Spinal cord (tissue), 10 donors: ENCODE measurements at places on chromosomes 11 and 22. TPM values are rescaled to one million over a fixed set of nuclear protein-coding genes. Genes with fewer than 3 reads are reported as not detected.
A peak's percentile ranks its signal among the peaks of the same experiment; 100 is the strongest.

- no peak overlapping the region for H3K4me3 ChIP-seq
- H3K27me3 ChIP-seq = no peaks in the 10 kb centered on the region
- no peak overlapping the region for H3K27ac ChIP-seq
These were observed 101.6 kb downstream of the COMMD9 start for GRCh38 chr11:36187622-36188021.

- H3K27ac ChIP-seq = no peak overlapping the region
- peaks cover 16% of the 10 kb centered on the region for H3K36me3 ChIP-seq
- H3K4me1 ChIP-seq = peaks cover 68% of the 10 kb centered on the region
- DNase-seq = no peak
- H3K4me3 ChIP-seq = peak overlapping the region; percentile 48
These were observed 34.3 kb upstream of the PRODH start for GRCh38 chr22:18970176-18970947.

DNA sequence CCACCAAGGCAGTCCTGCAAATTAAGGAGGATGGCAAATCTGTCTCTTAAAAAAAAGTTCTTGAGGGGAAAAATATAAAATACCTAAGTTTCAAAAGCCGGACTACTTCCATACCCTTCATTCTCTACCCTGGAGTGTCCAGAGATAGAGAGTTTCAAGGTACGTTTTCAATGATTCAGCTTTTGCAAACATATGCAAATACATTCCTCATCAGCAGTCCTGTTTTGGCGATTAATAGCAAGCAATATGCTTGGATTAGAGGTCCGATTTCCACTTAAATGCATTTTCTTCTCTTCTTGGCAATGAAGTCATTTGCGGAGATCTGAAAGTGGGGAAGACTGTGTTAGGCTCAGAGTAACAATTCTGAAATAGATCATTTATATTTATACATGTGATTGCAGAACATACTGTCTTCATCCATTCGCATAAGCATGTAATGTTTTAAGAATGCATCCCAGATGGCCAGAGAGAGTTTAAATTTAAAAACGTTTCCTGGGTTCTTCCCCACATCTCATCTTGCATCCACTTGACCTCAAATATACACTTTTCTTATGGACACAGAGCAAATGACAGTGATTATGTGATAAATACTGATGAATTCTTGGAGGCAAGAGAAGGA is 13.8 kb upstream of the TFIP11 start:
- no peak overlapping the region for H3K27ac ChIP-seq
- DNase-seq = no peak
- H3K36me3 ChIP-seq = peaks cover 15% of the 10 kb centered on the region
- no peak overlapping the region for H3K4me3 ChIP-seq

- H3K4me3 ChIP-seq = no peak overlapping the region
- no peaks in the 10 kb centered on the region for H3K36me3 ChIP-seq
- no peak for DNase-seq
- peaks cover 19% of the 10 kb centered on the region for H3K4me1 ChIP-seq
These were observed 104.7 kb upstream of the CLMP start for GRCh38 chr11:123299721-123300120.

DNA sequence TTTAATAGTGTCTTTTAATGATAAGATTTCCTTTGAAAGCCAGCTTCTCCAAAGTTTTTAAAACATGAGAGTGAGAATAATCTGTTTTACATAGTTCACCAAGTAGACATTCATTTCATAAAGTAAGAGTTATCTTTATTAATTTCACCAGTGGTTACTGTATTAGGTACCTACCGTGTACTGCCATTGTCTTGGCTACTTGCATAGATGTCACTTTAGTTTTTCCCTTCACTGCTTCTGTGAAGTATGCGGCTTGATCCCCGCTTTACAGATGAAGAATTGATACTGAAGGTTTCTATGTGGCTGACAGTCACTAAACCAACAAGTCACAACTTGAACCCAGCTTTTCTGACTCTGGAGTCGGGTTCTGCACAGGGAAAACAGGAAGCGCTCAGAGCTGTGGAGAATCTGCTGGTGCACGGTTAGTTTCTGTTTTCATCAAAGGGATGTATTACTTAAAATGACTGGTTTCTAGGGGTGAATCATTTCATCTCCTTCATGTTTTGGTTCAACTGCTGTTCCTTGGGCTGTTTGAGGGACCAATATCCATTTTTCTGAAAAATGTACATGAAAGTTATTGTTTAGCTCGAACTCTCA is 39.3 kb upstream of the MYO18B start:
- no peak overlapping the region for H3K4me3 ChIP-seq
- H3K36me3 ChIP-seq = peaks cover 9% of the 10 kb centered on the region
- no peaks in the 10 kb centered on the region for H3K27me3 ChIP-seq
- H3K27ac ChIP-seq = no peak overlapping the region
- H3K4me1 ChIP-seq = peaks cover 21% of the 10 kb centered on the region

DNA sequence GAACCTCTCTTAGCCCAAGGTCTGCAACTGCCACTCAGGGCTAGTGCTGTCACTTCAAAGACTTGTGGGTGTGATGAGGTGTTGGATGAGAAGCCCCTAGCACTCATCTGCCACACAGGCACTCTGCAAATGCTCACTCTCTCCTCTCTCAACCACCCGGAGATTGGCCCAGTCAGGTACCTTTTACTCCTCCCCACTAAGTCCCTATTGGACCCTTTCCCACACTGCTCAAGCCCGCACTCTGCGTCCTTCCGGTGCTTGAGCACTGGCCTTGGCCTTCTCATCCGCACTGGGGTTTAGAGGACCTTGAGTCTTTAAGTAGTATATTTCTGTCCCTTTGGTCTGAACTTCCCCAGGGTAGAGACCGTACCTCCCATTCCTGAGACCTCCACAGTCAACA is 308.0 kb downstream of the NXPE2 start:
- no peaks in the 10 kb centered on the region for H3K36me3 ChIP-seq
- no peak for DNase-seq
- no peaks in the 10 kb centered on the region for H3K27me3 ChIP-seq
- no peak overlapping the region for H3K27ac ChIP-seq
- H3K4me3 ChIP-seq = no peak overlapping the region

GRCh38 chr11:92885600-92885999 is 83.9 kb upstream of the MTNR1B start:
- no peaks in the 10 kb centered on the region for H3K27me3 ChIP-seq
- no peak overlapping the region for H3K27ac ChIP-seq
- H3K36me3 ChIP-seq = peaks cover 20% of the 10 kb centered on the region
- H3K4me3 ChIP-seq = no peak overlapping the region
- no peak for DNase-seq
- peaks cover 4% of the 10 kb centered on the region for H3K4me1 ChIP-seq

- H3K27ac ChIP-seq = no peak overlapping the region
- no peaks in the 10 kb centered on the region for H3K27me3 ChIP-seq
- H3K4me3 ChIP-seq = no peak overlapping the region
- H3K36me3 ChIP-seq = no peaks in the 10 kb centered on the region
These were observed 251.2 kb downstream of the ETS1 start for GRCh38 chr11:128336203-128336602.

DNA sequence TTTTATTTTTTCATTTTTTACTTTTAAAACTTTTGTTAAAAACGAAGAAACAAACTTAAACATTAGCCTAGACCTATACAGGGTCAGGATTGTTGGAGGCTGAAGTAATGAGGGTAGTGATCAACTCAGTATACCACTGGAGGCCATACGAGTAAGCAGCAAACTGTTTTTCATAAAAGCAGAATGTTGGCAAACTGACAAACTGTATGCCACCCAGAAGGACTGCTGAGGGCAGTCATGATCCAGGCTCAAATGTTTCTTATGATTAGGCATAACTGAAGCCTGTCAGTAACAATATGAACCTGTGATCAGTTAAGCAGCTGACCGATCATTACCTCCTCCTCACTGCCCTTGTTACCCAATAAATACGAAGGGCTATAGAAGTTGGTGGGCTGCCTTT is 10.2 kb upstream of the SC5D start:
- H3K4me3 ChIP-seq = no peak overlapping the region
- DNase-seq = no peak
- H3K27ac ChIP-seq = no peak overlapping the region
- H3K27me3 ChIP-seq = no peaks in the 10 kb centered on the region

DNA sequence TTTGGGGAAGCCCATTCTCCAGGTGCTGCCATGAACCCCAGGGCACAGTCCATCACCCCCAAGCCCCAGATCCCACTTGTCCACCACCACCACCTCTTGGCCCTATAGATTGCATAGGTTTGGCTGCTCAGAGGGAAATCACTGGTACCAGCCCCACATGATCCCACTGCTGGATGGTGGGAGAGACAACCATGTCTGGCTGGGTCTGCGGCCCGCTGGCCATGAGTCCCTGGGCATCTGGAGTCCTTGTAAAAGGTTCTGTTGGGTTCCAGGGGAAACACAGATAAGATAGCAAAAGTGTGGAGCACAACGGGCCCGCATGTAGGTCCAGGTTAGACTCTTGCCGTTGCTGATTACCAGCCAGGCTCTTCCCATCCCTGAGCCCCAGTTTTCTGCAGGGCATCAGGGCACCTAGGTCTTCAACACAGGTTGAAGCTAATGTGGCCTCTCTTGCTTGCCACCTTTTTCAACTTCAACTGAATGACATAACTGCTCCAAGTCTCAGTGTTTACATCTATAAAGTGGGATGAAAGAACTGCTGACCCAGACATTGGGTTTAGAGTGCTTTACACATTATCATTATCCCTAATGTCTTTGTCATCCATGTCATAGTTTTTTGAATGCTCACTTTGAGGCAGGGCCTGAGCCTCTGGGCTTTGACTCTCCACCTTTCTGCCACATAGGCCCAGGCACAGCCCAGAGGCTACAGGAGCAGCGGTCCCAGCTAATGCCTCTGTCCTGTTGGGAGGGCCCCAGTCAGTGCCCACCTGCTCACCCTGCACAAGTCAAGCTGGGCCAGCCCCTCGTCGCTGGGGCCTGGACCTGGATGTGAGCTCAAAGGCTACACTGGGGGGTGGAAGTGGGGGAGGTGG is 1.0 kb upstream of the TANGO2 start:
- no peak for DNase-seq
- H3K27ac ChIP-seq = no peak overlapping the region
- H3K27me3 ChIP-seq = peaks cover 2% of the 10 kb centered on the region
- no peak overlapping the region for H3K4me3 ChIP-seq

- no peaks in the 10 kb centered on the region for H3K27me3 ChIP-seq
- H3K27ac ChIP-seq = no peak overlapping the region
- H3K36me3 ChIP-seq = peaks cover 6% of the 10 kb centered on the region
- no peak overlapping the region for H3K4me3 ChIP-seq
- no peaks in the 10 kb centered on the region for H3K4me1 ChIP-seq
- DNase-seq = no peak
These were observed 110.5 kb downstream of the ATG16L2 start for GRCh38 chr11:72924568-72925190.

GRCh38 chr11:38593649-38594048 is 1995.6 kb upstream of the RAG2 start:
- no peaks in the 10 kb centered on the region for H3K36me3 ChIP-seq
- no peaks in the 10 kb centered on the region for H3K27me3 ChIP-seq
- H3K4me1 ChIP-seq = no peaks in the 10 kb centered on the region
- H3K27ac ChIP-seq = no peak overlapping the region
- H3K4me3 ChIP-seq = no peak overlapping the region

GRCh38 chr11:125128450-125128849 is 17.0 kb upstream of the TMEM218 start:
- H3K27me3 ChIP-seq = no peaks in the 10 kb centered on the region
- peaks cover 5% of the 10 kb centered on the region for H3K4me1 ChIP-seq
- H3K4me3 ChIP-seq = no peak overlapping the region
- H3K27ac ChIP-seq = no peak overlapping the region
- H3K36me3 ChIP-seq = no peaks in the 10 kb centered on the region

DNA sequence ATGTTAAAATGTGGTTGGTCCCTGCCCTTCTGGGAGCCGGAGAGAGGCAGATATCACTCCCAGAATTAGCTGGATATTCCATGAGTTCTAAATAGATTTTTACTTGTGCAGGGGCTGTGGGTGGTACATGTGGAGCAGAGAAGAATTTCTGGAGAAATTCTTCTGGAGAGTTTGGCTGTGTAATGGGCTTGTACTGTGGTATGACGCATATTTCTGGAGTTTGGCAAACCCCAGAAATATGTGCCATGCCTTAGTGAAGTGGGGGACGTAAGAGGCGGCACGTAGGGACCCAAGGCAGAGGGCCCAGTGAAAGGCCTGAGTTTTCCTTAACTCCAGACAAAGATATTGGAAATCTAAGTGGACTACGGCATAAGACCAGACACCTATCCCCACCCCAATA is 51.3 kb upstream of the TBCEL start:
- DNase-seq = no peak
- H3K4me1 ChIP-seq = no peaks in the 10 kb centered on the region
- peaks cover under 1% of the 10 kb centered on the region for H3K36me3 ChIP-seq
- no peak overlapping the region for H3K4me3 ChIP-seq
- no peaks in the 10 kb centered on the region for H3K27me3 ChIP-seq

- no peak overlapping the region for H3K4me3 ChIP-seq
- DNase-seq = no peak
- H3K27ac ChIP-seq = no peak overlapping the region
- H3K36me3 ChIP-seq = no peaks in the 10 kb centered on the region
- no peaks in the 10 kb centered on the region for H3K27me3 ChIP-seq
These were observed 29.2 kb downstream of the FAR1 start for GRCh38 chr11:13697710-13698109.

DNA sequence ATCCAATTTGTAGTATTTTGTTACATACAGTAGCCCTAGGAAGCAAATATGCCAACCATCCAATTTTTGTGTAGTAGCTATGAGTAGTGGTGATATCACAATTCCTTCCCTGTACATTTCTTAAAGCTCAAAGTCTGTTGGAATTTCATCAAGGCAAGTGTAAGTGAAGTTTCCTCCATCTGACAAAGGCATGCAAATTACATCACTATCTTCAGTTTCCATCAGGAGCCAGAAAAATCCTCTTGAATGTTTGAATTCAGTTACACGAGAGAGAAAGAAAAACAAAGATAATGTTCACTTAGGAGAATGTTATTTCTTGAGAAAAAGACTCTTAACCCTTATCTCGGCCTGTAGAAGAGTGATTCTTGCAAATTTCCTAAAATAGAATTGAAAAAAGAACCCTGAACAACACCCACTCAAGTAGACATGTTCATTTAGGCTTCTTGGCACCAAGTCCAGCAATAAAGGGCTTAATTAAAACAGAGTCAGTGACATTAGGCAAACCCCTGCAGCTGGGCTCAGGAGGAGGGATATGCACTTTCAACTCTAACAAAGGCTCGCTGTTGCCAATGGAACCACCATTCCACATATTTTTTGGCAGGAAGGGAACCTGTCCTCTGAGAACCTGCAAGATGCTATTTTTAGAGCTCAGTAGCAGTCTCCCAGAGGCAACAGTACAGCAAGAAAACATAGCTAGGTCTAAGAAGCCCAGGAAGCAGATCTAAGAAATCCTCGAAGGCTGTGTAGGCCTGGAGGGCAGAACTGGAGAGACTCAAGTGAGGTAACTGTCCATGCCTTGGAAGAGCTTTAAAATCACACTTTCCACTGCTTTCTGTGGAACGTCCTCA is 144.6 kb downstream of the CCDC81 start:
- no peak overlapping the region for H3K4me3 ChIP-seq
- H3K27me3 ChIP-seq = no peaks in the 10 kb centered on the region
- peak overlapping the region; percentile 41 for H3K27ac ChIP-seq

The GLYATL1 gene
- total RNA-seq = 3.6 TPM

The SLC36A4 gene
- 12.6 TPM for total RNA-seq

The ACR gene
- total RNA-seq = not detected

The ANO9 gene
- 0.22 TPM for total RNA-seq
